ENCODE measurements at places on chromosomes 4 and X.

DNA sequence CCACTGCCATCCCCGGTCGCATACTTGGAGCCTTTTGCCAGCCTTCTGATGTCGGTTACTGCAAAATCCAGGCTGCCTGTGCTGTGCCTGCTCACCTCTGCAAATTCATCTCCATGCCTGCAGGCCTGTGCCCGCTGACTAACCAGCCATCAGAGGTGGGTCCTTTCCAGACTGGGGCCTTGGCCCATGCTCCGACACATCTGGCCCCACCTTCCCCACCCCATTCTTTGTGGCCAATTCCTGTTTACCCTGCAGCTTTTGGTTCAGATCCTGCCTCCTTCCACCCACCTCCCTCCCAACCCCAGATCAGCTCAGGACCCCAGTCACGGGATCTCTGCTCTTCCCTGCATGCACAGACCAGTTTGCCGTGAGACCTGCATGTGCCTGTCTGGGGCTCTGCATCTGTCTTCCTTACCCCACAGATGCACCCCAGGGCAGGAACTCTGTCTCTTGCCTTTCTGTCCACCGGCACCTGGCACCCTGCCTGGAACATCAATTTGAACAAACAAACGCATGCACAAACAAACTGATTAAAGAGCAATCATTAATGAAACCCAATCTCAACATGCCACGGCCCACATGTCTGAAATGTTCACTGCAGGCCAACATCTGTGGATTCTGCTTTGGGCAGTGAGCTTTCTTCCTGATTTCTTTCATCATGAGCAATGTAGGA, 112.8 kb upstream of the PSAPL1 start:
- DNase-seq = no peak

DNA sequence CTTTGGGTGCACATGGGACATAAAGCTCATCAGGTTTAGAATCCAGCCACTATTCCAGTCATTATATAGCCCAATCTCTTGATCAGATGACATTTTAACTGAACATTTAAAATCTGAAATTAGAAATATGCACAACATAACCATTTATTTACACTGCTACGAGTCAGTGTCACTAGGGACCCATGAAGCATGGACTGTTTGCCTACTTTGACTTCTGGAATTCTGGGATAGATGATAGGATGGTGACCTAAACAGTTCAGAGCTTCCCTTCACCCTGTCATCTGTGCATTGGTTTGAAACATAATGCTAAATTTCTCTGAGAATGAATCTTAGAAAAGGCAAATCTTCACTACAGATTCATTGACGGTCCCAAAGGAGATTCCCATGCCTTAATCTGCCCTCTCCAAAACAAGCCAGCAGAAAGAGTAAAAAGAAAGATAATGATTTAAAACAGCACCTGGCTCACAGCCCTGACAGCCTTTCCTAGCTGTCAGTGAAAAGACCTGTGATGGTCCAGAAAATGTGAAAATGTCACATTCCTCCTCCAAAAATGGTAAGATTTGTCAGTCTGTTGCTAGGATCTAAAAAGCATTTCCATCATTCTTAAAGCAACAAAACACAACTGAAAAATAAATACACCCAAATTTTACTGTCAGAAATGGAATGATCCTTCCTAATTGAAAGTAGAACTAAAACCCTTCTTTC, 18.9 kb upstream of the HERC3 start:
- no peak for DNase-seq

- DNase-seq = no peak
Observed at GRCh38 chr4:42371305-42372252, 25.7 kb upstream of the SHISA3 start.

- no peak for DNase-seq
Observed at GRCh38 chrX:82320569-82320968, 1118.7 kb downstream of the SH3BGRL start.

DNA sequence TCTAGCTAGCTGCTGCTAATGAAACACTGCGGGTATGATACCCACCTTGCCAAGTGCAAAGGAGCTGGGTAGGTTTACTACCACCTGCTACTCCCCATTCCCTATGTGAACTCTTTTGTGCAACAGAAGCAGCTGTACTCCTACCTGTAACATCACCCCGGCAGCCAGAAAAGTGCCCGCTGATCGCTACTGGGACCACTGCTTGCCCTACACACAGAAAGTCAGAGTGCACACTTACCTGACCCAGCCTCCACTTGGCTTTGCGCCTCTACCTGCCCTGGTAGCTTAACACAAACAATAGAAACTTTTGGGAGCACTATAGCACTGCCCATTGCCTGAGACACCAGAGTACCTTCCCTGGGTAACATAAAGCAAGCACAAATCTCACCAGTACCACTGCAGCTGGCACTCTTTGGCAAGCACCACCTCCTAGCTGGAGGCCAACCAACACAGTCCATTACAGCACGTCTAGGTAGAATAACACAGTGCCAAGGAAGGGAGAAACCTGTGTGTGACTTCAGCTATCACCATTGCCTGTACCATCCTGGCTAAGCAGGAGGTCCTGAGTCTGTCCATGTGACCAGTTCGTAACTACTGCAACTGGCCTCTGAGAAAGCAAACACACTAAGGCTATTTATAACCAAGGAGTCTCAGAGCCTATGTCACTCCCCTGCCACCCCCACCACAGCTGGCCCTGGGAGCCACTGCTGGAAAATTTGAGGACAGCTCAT, 80.1 kb downstream of the CENPC start:
- DNase-seq = no peak

DNA sequence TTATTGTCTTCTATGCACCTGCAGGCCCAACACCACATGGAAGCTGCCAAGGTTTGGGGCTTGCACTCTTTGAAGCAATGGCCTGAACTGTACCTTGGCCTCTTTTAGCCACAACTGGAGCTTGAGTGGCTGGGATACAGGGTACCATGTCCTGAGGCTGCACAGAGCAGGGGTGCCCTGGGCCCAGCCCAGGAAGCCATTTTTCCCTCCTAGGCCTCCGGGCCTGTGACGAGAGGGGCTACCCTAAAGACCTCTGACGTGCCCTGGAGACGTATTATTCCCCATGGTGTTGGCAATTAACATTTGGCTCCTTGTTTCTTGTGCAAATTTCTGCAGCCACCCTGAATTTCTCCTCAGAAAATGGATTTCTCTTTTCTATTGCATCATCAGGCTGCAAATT, 519.9 kb upstream of the MAGEB18 start:
- no peak for DNase-seq

DNA sequence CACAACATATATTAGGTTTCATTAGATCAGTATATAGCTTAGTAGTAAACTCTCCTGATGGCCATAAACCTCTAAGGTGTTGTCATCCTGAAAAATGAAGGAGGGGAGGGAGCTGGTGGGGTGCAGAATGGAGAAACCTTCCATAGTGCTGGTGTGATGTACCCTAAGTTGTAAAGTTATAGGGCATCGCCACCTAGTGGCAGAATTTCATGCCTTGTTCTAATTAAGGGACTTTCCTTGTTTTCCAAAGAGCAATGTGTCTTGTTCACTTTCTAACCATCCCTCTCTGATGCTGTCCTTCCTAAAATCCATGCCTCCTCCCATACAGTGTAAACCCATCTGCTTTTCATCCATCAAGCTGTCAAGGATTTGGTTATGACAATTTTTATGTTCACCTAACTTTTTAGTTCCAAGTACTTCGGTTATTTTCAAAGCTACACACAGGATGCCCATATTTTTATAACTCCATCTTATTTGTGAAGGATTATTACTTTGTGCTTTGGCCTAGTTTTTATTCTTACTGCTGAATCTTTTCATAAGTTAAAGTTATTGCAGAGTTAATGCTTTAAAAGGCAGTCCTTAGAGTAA, 4.5 kb downstream of the NBDY start:
- DNase-seq = no peak

DNA sequence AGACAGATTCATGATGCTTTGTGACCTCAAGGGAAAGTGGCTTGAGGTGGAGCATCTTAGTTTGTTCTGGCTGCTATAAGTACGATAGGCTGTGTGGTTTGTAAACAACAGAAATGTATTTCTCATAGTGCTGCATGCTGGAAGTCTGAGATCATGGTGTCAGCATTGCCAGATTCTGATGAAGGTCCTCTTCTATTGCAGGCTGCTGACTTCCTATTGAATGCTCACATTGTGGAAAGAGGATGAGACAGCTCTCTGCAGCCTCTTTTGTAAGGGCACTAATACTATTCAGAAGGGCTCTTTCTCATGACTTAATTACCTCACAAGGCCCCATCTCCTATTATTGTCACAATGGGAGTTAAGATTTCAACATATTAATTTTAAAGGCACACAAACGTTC, 1674.0 kb upstream of the PCDH7 start:
- no peak for DNase-seq

GRCh38 chr4:168550064-168550766, 53.4 kb downstream of the PALLD start:
- DNase-seq = no peak

Data from heart right ventricle (tissue), 16 donors.